Epithelial cell of esophagus (primary cell): ENCODE measurements at places on chromosomes 3 and 15.

DNA sequence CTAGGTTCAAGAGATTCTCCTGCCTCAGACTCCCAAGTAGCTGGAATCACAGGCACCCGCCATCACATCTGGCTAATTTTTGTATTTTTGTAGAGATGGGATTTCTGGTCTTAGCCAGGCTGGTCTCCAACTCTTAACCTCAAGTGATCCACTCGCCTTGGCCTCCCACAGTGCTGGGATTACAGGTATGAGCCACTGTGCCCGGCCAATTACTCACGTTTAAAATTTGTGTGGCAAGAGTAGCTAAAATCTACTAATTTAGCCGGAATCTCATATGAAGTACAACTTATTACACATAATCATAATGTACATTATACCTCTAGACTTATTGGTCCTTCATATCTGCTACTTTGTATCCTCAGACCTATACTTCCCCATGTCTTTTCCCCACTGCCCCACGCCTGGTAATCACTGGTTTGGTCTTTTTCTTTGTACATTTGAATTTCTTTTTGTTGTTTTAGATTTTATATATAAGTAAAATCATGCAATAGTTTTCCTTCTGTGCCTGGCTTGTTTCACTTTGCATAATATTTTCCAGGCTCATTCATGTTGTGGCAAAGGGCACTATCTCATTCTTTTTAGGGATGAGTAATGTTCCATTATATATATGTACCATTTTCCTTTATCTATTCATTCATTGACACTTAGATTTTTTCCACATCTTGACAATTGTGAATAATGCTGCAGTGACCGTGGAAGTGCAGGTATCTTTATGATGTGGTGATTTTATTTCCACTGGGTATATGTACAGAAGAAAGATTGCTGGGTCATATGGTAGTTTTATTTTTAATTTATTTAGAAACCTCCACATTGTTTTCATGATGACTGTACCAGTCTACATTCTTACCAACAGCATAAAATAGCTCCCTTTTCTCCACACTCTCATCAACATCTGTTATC, 605.0 kb upstream of the CBLB start:
- no peak for DNase-seq

DNA sequence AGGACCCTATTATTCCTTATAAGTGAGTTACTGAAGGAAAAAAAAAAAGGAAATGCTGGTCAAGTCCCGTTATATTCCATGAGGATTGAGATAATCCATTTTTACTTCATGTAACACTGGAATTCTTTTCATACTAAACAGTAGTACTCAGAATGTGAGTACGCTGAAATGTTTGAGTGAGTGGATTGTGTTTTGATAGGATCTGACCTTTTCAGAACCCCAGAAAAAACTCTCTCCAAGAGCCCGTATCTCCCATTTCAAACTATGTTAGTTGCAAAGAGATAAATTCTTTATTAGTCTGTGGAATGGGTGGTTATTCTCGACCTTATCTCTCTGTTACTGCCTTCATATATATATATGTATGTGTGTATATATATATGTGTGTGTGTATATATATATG, 2.5 kb upstream of the LPP start:
- no peak for DNase-seq

DNA sequence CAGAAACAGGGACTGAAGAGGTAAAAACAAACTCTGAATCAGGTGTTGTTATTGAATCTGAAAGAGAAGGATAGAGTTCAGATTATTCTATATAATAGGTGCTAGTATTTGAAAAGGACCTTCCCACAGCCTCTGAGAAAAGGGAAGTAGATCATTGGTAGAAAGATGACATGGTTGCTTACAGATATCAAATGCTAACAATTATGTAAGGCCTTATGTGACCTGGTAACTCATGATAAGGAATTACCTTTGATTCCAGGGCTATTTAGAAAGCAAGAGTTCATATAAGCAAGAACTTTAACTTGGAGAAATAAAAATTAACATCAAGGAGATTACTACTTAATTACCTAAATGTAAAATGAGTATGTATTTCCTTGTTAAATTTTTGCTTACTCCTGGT, 7.6 kb downstream of the SLC27A2 start:
- DNase-seq = no peak

DNA sequence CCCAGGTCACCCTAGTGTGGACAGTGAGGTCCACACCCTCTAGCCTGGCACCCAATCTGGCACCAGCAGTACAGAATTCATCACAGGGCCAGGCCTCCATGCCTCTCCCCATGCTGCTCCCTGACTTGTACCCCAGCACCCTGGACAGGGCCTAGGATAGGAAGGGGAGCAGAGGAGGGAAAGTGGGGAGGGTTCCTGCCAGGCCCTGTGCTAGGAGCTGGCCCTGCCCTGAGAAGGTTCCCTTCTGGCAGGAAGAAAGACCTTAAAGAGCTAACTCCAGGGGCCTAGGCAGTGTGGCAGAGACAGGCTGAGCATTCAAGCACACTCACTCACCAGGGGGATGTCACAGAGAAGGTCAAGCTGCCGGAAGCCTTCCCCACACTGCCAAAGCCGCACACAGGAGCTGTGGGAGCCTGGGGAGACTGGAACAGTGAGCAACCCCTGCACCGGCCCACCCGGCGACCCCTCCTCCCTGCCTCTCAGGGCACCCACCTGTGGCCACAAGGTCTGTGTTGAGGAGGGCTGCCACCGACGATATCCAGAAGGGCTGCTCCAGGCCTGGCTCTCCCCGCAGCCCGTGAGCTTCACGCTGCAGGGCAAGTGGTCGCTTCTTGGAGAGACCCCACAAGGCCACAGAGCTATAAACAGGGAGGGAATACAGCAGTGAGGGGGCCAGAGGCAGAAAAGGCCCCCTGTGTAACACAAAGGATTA, 7.4 kb downstream of the RRP9 start:
- no peak for DNase-seq

DNA sequence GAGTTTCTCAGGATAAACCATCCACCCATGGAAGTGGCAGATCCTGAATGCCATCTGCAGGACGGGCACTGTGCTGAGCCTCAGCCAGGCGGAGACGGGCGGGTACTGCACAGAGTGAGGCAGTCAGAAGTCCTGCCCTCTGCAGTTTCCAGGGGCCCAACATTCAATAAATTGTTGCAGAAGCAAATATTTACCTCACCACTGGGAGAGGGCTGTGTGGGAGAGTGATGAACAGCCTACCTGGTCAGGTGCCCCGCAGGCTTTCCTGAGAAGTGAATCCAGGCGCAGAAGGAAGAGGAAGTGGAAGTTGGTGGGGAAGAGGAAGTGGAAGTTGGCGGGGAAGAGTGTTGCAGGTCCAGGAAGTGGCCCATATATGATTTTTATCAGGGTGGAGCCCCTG, 100.8 kb downstream of the SLCO3A1 start:
- peak; percentile 52 for DNase-seq

DNA sequence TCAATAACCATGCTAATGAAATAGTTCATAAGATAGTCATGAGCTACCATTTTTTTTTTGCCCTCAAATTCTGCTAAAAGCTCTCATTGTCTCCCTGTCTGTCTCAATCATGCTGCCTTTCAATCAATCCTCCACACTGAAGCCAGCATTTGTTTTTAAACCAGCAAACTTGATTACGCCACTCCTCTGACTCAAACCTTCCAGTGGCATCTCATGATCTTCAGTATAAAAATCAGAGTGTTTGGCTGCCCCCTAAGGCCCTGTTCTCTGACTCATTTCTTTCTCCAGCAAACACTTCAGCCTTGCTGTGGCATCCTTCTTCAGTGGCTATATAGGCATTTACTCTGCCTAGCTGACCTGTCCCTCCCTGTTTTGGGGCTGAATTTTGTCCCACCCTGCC, 36.0 kb upstream of the EOMES start:
- peak; percentile 97 for DNase-seq

DNA sequence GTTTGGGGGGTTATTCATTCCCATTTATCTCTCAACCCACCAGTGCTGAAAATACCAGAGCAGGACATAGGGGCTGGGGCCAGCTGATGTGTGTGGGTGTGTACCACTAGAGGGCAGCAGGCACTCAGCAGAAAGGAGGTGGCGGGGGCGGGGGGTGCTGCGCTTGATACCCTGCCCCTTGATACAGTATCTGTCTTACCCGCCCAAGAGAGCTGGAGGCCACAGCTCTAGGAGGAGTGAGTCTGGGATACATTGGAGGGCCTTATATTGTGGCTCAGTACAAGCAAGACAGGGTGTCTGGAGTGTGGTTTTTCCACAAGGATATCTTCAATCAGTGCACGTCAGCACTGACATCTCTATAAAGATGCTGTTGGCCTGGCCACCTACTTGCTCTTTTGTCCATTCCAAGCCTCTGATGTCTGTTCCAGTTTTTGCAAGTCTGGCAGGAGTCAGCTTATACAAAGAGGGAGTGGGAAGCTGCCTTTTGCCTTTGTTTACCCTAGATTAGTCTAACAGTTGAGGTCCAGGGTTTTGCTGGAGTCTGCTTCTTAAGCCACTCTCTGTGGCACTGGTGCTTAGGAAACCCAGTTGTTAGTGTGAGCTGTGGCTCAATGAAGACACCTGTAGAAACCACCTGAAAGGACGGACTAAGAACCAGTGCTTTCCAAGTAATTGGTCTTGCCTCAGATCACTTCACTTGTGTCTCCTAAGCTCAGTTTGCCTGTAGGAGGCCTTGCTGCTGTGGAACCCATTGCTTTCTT, 1.5 kb upstream of the RBM15B start:
- DNase-seq = peak; percentile 61

GRCh38 chr3:106067711-106068110, 198.9 kb upstream of the CBLB start:
- no peak for DNase-seq

DNA sequence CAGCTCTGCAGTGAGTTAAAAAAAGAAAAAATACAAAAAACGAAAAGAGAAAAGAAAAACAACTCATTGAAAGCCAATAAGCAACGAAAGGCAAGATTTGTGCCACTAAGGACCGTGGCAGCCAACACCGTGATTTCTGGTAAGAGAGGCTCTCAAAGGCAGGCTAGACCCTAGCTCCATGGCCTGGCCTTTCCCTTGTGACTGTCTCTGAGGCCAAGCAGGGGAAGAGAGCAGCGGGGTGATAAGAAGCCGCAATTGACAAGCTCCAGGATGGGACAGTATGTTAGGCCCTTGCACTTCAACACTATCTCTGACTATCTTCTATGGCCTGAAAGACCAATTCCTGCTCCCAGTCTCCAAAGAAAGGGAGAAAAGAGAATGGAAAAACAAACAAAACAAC, 12.4 kb downstream of the APOD start:
- DNase-seq = no peak

- DNase-seq = peak; percentile 39
These were observed 4.0 kb downstream of the C3orf52 start for GRCh38 chr3:112089956-112090886.

GRCh38 chr3:111252779-111253178, 181.2 kb downstream of the NECTIN3 start:
- peak; percentile 67 for DNase-seq

- DNase-seq = no peak
These were observed 157.9 kb downstream of the TLE3 start for GRCh38 chr15:69939513-69940440.

- peak; percentile 85 for DNase-seq
These were observed 35.3 kb upstream of the FBN1 start for GRCh38 chr15:48680841-48681240.

DNA sequence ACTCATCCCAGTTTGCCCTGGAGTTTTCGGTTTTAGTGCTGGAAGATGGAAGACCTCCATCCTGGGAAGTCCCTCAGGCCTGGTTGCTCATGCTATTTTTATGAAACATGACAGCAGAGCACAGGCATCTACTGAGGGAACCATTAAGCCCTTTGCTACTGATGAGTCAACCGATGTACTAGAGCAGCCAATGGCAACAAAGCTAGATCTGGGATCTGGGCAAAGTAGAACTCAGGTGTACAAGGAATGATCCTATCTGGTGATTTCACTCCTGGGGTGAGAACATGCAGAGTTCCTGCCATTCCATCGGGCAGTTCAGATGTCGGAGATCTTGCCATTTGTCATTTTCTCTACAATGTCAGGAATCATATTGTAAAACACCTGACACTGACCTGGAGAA, 166.2 kb upstream of the NSMCE3 start:
- DNase-seq = peak; percentile 1

DNA sequence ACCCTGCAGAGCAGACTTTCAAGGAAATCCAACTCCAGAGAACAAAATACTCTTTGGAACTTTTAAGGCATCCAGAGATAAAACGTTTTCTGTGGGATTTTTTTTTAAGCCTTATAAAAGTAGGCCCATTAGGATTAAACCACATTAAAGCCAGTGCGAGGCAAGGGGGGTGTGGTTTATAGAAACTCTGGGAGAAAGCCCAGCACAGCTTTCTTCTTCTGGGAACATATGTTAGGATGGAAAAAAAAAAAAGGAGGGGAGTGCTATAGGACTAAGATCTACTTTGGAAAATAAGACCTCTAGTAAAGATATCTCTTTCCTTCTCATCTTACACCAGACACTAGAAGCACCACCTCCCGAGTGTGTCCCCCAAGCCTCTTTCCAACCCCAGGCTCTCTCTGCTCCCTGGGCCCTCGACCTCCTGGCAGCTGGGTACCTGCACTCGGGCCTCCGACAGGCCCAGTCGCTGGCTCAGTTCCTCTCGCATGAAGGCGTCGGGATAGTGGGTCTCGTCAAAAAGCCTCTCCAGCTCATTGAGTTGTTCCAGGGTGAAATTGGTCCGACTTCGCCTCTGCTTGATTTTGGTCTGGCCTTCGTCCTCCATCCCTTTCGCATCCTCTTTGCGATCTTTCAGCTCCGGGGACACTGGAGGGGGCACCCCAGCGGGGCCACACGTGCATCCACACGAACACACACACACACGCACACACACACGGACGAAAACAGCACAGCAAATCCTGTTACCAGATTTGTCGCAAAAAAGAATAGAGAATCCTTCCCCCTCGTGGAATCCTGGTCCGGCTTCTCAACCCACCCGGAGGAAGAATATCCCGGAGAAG, 3.8 kb downstream of the SHOX2 start:
- DNase-seq = no peak

- DNase-seq = no peak
These were observed 111.0 kb upstream of the TRPM1 start for GRCh38 chr15:31212326-31213080.

DNA sequence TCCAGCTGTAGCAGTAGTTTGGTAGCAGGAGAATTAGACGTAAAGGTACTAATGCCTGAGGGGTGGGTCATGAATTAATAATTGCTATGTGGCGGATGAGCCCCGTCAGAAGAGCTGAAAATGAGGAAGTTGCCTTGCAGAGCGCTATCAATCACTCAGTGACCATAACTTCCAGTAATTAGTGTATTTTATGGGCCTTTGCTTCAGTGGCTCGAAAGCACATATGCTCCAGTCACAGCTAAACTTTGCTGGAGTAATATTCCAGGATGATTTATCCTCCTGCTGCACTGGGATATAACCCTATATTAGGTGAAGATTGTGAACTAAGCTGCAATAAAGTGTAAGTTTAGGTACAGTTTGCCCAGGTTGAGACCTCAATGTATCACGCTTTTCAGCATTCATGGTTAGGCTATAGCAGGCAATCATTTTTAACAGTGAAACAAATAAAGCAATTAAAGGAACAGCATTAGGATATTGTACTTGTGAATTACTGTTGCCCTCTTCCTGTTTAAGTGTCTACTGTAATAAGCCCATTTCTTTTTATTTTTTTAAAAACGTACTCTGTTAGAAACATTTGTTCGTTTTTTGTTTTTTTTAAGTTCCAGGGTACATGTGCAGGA, 104.6 kb upstream of the SKOR1 start:
- DNase-seq = no peak
